ENCODE measurements at places on chromosomes 2 and 18.

DNA sequence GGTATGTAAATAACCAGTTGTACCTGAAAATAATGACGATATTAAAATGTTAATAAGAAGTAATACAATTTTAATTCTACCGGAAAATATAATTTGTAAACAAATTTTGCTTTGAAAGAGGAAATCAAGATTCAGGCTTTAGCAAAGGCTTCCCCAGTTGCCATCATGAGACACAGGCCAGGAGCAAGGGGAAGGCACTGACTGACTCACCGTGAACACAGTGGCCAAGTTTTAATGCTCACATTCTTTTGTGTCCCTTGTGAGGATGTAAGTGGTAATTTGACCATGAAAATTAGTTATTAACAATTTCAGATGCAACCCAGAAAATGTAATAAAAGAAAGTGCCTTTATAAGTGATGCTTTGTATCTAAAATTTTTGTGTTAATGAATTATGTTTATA lies 164.1 kb downstream of the GREB1L start:
- DNase-seq: peak; percentile 9

DNA sequence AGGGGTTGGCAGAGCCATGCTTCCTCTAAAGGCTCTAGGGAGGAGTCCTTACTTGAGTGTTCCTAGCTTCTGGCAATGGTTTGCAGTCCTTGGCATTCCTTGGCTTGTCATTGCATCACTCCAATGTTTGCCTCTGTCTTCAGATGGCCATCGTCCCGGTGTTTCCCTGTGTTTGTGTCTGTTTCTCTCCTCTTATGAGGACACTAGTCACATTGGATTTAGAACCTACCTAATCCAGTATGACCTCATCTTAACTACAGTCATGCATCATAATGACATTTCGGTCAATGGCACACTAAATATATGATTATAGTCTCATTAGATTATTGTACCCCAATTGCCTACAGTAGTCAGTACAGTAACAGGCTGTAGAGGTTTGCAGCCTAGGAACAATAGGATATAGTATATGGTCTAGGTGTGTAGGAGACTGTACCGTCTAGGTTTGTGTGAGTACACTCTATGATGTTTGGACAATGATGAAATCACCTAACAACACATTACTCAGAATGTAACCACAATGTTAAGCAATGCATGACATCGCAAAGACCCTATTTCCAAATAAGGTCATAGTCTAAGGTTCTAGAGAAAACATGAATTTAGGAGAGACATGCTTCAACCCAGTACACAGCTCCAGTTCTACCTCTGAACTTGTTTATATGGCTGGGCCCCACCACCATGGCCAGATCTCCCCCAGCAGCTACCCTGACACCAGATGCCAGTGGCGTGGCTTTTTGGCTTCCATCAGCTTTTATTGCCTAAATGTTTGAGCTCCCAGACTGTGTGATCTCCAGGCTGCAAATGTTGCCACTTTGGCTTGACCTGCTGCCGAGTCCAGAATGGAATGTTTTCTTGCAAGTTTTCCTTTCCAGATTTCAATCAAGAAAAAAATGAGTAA lies 22.1 kb downstream of the SRD5A2 start:
- DNase-seq: peak; percentile 49

- no peak for DNase-seq
Observed at GRCh38 chr2:217990791-217991465, 11.9 kb downstream of the TNS1 start.

DNA sequence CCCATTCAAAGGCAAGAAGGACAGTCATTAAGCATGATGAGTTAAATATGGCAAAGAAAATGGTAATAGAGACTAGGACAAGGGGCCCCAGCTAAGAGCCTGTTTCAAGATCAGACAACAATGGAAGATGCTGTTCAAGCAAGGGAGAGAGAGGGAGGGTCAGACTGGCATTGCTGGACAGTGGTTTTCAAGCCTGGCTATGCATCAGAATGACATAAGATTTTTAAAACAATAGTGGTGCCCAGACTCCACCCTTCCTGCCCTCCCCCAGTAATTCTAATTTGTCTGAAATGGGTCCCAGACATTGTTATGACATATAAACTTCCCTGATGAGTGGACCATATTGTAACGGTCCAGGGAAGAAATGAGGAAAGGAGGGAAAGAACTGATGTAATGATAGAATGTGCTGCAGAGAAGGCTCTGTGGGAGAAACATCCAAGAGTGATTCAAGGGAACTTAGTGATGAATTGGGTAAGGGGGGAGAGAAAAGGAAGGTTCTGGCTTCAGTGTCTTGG lies 112.9 kb upstream of the TRIB2 start:
- no peak for DNase-seq

DNA sequence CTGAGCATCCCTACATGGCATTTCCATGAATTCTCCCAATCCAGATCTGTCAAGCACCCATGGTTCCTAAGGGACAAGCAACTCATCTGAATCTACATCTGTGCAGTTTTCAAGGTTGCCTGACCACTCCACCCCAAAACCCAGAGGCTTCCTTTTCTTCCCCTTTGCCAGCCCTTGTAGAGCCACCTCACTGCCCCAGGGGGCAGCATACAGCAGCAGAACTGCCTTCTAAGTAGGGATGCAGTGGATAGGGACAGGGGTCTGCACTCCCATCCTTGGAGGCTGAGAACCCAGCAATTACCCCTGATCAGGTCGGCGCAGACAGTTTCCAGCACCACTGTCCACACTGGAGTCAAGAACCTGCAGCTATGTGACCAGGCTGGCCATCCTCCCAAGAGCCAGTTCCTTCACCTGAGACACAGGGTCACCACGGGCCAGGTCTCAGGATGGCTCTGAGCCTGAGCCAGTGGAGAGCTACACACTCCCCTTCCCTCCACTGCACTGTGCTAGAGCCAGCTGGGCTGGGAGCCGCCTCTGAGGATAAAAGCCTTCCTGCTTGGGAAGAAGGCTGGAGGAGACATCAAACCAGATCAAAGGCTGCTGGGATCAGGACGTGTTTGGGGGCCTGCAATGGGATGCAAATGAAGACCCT lies 283.1 kb downstream of the CELF4 start:
- DNase-seq: no peak

DNA sequence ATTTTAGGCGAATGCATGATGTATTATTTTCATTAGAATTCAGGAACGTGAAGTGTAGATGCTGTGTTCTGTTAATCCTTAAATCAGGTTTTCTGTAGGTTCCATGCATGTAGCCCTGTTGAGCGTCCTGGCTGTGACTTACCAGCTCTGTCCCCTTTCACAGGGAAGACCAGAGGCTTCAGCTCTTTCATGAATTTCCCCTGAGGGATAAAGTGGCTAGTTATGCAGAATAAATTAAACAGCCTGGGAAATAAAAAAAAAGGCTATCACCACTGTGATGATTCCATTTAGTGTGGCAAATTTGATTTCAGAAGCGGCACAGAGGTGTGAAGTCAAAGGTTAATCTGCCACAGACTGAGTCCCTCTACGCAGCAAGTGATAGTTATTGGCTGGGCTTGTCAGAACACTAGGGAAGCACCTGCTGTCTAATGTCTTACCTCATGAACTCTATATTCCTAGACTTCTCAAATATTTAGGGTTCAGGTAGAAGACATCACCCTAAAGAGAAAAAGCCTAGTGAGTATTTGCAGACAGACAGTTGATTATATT lies 61.6 kb upstream of the LINC00305 start:
- DNase-seq: no peak

Measured in fibroblast of skin of right biceps (primary cell).